ENCODE measurements at places on chromosomes 6 and 20.
A peak's percentile ranks its signal among the peaks of the same experiment; 100 is the strongest.

GRCh38 chr6:77624515-77624914, 28.3 kb upstream of the MEI4 start:
- DNase-seq, result no peak

- no peak for DNase-seq
Observed at GRCh38 chr6:103534814-103535213, 1324.9 kb downstream of the HACE1 start.

DNA sequence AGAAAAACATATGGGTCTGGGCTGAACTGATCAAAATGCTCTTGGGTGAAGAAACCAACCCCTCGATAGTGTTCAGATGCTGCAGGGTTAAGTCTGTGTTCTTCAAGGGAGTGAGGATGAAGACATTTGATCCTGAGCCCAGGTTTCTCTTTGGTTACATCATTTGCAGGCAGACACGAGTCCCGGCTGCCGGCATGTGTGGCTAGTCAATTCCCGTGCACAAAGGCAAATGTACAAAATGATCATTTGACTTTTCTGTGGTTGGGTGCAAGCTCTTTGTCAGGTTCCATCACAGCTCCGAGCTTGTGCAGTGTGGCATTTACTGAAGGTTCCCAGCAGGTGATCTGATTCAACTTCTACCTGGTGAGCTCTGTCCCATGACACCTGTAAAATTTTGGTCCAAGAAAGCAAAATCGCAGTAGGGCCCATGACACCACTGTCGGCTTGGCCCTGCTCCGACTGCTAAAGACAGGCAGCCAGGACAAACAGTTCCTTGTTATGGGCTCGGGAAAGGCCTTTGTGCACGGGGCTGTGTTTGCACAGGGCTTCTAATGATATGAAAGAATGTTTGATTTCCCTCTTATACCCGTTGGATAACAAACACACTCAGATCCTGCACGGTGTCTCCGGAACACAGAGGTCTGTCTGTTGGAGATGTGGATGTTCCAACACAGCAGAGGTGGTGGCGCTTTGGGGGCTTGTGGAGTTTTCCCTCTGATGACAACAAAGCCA, 46.9 kb downstream of the GJA10 start:
- no peak for DNase-seq

GRCh38 chr6:108737594-108738546, 110.4 kb upstream of the ARMC2 start:
- DNase-seq, result no peak

- DNase-seq, result no peak
Observed at GRCh38 chr20:49969234-49969633, 13.5 kb upstream of the SNAI1 start.

DNA sequence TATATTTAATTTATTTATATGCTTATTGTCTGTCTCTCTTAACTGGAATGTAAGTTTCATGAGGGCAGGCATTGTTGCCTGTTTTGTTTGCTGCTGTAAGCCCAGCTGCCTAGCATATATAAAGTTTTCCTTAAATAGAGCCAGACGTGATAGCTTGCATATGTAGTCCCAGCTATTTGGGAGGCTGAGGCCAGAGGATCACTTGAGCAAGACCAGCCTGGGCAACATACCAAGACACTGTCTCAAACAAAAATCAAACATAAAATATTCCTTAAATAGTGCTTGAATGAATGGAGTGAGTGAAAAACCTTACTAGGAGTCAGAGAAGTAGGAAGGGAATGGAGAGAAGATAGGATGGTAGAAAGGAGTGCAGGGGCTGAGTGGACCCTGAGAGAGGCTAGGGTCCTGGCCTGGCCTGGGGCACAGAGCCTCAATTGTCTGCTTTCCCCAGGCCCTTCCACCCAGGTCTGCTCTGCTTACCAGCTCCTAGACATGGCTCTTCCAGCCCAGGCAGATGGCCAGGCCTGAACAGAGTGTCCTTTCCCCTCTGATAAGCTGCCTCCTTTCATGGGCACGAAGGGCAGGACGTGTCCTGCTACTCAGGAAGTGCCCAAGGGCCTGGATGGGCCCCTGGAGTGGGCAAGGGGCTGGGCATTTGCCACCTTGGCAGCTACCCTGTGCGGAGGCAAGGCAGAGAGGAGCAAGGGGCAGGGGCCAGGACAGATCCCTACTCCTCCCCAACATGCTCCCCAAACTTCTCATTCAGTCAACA, 17.7 kb upstream of the BAK1 start:
- no peak for DNase-seq

- peak; percentile 14 for DNase-seq
Observed at GRCh38 chr6:13355043-13355945, 27.0 kb upstream of the TBC1D7 start.

GRCh38 chr6:157880534-157880933, 57.5 kb downstream of the SNX9 start:
- DNase-seq, result no peak
